Anterior cingulate cortex (tissue), 58 donors: ENCODE measurements at places on chromosomes 7 and 10.

- no peak for DNase-seq
Observed at GRCh38 chr7:128104108-128104742, 73.0 kb upstream of the LRRC4 start.

DNA sequence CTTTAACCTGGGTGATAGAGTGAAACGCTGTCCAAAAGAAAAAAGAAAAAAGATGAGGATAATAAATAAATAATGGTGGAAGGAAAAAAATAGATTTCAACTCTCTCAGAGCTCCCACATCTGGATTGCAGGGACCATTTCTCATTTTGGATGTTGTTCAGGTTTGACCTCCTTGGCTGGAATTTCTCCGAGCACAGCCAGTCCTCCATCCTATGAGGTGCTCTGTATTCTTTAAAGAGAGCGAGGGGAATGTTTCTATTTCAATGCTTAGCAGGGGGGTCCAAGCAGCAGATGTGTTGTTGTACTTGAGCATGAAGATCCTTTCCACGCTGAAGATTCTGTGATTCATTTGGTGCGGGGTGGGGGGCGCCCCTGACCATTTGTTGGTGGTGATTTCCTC is 17.7 kb upstream of the SEPHS1 start:
- no peak for DNase-seq

DNA sequence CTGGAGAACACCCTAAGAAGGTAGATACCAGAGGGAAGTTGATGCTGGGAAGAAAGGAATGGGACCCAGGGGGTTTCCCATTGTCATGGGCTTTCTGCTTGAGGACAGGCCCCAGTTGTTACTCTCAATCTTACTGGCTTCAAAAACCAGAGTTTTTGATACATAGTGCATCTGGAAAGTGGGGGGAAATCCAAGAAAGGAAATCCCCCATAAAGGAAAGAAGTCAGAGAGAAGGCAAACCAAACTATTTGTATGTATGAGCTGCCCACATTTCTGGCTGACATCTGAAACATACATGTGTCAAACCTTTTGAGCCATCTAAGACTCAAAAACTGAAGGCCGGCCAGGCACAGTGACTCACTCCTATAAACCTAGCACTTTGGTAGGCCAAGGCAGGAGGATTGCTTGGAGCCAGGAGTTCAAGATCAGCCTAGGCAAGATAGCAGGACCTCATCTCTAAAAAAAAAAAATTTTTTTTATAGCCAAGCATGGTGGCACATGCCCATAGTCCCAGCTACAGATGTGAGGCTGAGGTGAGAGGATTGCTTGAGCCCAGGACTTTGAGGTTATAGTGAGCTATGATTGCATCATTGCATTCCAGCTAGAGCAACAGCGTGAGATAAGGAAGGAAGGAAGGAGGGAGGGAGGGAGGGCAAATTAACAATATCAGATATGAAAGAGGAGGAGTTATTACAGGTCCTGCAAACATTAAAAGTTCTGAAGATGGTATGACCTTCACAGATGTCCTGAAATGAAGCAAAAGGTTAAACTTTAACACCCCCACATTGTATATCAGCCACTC is 6.7 kb upstream of the COA1 start:
- no peak for DNase-seq

- no peak for DNase-seq
Observed at GRCh38 chr10:101091546-101092290, 29.9 kb downstream of the KAZALD1 start.

DNA sequence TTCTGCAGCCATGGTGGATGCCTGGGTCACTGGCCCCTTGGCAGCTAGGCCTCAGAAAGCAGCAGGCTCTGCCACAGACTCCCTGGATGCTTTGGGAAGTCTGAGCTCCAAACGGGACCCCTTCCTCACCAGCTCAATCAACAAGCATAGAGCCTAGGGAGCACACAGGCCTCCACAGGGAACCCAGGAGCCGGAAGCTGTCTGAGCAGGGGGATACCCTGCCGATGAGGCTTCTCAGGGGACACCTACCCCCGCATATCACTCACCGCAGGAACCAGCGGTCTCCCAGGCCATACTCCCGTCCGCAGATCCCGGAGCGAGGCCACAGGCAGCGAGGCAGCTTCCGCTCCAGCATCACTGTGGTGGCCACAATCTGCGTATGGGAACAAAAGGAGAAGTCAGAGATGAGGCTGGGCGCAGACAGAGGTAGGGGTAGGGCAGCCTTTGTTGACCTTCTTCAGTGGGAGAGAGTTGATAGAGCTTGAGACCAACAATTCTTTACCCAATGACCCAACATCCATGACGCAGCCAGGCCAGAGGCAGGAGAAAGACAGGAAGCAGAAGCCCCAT is 13.4 kb downstream of the TRPV6 start:
- no peak for DNase-seq

DNA sequence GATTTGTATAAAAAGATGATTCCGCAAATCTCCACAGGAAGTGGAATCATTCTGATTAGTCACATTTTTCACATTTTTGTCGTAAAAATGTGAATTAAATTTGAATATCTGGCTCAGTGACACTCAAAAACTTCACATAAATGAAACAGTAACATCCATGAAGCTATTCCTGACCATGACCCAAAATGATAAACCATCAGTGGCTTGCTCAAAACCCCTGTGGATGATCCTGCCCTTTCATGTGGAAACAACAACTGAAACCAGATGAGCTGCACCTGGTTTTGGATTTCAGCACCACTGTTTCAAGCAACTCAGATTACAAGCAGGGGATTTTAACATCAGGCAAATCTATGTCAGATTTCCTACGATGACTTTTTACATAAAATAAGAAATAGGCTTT is 80.3 kb downstream of the AMPH start:
- no peak for DNase-seq

DNA sequence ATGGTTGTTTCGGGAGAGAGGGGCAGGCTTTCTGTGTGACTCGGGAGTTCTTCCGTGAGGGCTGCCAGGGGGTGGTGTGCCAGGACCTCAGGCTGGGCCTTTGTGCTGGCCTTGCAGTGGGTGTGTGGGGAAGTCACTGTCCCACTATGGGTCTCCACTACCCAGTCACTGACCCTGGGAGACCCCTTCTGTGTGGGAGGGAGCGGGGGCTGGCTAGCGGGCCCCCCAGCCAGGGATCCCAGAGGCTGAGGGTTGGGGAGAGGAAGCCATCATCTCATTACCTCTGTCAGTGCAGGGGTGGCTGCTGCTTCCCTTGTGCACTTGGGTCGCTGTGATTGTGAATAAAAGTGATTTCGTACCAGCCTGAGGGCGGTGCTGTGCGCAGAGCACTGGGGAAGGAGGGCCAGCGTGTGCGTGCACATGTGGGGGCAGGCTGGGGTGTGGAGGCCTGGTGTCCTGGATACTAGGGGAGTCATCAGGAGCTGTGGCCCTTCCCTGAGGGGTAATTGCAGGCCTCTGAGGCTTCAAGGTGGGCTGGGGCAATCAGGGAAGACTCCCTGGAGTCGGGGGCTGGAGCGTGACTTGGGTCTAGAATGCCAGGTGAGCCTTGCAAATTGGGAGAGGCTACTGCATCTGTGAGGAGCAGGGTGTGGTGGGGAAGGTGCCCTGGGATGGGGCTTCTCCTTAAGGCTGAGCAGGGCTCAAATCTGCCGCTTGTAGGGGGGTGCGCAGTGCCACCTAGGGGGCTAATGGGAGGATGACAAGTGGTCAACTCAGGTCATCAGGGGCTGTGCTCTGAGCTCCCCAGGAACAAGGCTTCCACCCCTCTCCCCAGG is 98.9 kb downstream of the NEURL1 start:
- DNase-seq = no peak

DNA sequence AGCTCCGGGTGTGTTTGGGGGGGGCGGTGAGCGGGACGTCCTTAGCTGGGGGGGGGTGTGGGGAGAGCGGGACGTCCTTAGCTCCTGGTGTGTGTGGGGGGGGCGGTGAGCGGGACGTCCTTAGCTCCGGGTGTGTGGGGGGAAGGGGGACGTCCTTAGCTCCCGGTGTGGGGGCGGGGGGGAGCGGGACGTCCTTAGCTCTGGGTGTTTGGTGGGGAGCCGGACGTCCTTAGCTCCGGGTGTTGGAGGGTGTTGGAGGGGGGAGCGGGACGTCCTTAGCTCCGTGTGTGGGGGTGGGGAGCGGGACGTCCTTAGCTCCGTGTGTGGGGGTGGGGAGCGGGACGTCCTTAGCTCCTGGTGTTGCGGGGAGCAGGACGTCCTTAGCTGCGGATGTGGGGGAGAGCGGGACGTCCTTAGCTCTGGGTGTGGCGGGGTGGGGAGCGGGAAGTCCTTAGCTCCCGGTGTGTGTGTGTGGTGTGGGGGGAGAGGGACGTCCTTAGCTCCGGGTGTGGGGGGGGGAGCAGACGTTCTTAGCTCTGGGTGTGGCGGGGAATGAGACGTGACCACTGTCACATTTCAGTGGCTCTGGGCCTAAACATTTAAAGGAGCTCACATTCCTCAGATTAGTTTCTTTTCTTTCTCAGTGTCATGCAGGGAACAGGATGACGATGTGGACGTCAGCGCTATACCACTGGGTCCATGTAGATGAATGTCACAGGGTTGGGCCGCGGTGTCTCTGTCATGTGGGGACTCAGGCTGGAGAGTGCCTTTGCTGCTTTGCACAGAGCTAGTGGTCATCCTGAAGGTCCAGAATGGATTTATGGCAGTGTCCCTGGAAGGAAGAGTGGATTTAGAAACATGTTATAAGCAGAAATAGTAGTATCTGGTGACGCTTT is 7.5 kb downstream of the DYNC2I1 start:
- DNase-seq = peak; percentile 37

GRCh38 chr7:108124820-108125219 is 5.3 kb downstream of the LAMB4 start:
- DNase-seq = no peak

GRCh38 chr10:71684356-71685173 is 35.0 kb downstream of the C10orf105 start:
- no peak for DNase-seq

DNA sequence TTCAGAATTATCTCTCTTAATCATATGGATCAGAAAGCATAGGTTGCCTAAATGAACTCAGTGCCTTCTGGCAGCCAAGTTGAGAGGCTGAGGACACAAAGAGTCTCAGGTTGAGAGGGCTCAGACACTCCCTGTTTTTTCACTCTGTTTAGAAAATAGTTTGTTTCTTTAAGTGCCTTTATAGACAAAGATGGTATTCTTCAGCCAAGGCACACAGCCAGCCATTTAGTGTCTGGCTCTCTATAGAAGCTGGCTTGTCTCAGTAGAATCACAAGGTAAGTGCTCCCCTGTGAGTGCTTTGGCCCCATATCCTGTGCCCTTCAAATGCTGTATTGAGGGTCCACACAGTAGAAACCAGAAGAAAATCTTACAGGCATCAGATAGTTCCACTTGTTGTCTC is 3.6 kb downstream of the GPR158 start:
- DNase-seq = no peak

- DNase-seq = no peak
Observed at GRCh38 chr10:50431133-50431532, 179.8 kb upstream of the ASAH2 start.

DNA sequence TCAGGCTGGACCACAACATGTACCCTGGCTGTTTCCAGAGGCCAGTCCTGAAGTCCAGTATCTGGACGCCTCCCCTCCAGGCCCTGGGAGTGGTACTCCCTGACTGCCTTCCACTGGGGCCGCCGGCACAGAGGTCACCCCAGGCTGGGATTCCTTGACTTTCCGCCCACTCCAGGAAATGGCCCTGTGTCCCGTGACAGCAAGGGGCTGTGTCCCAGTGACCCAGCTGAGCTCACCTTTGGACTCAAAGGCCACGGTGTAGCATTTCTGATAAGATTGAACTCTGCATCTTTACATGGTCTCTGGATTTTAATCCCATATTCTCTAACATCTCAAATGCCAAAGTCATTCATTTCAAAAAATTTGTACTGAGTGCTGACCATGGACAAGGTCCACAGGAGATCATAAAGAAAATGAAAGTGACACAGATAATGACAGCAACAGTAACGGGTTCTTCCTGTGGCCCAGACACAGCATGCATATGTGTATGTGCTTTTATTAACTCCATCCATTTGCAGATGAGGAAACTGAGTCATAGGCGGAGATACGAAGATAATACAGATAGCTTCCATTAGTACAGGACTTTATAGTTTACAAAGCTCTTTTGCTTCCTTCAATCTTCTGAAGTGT is 5.4 kb downstream of the ADAMTS14 start:
- DNase-seq = no peak

DNA sequence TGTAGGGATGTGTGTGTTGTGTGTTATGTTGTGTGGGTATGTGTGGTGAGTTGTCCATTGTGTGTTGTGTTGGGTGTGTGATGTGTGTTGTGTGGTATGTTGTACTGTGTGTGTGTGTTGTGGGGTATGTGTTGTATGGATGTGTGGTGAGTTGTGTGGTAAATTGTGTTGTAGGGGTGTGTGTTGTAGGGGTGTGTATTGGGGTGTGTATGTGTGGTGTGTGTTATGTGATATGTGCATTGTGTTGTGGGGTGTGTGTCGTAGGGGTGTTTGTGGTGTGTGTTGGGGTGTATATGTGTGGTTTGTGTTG is 97.8 kb upstream of the PODXL start:
- DNase-seq = no peak

GRCh38 chr7:39921506-39922175 is 28.4 kb upstream of the CDK13 start:
- DNase-seq = no peak

DNA sequence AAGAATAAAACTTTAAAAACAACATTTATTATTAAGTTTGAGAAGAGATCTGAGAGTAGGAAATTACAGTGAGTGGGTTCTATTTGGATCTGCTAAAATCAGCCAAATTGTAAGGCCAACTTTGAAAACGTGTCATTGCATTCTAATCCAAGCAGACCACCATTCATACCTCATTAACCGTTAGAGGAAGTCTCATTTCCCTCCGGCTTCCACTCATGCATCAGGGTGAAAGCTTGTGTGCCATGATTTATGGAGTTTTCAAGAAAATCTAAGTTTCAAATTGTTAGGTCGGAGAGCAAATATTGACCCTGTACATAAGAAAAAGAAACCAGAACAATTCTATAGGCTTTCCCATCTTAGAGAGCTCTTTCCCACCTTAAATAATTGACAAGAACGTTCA is 166.6 kb upstream of the NRG3 start:
- DNase-seq = no peak

DNA sequence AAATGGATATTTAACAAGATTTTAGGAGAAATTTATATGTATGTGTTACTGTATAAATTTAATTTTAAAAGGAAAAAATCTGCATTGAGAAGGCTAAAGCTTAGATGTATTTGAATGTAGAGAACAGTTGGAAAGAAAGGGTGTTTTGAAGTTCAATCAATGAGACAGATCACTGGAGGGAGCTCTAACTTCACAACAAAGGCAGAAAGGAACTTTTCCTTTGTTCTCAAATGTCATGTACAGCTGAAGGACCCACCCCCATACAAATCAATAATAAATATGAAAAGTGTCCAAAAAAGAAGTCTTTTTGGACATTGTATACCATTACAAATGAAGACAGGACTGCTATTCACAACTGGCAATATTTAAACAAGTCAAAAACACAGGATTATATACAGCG is 403.4 kb downstream of the DNAJB9 start:
- DNase-seq = no peak
